ENCODE measurements at places on chromosomes 5 and 9. TPM values are rescaled to one million over a fixed set of nuclear protein-coding genes. Genes with fewer than 3 reads are reported as not detected.

Gene ACTL7B
- total RNA-seq: not detected

Gene SUSD1
- 18.9 TPM for total RNA-seq

Gene PDCD1LG2
- 3.6 TPM for total RNA-seq

Gene SLC27A6
- not detected for total RNA-seq

Gene CDH9
- total RNA-seq: not detected

Gene OTULIN
- total RNA-seq: 27.1 TPM

Gene PLAC8L1
- total RNA-seq: 1.5 TPM

Gene HTR1A
- not detected for total RNA-seq

Gene SERF1A
- 6.2 TPM for total RNA-seq

Gene UGT3A1
- not detected for total RNA-seq

Gene DRD1
- total RNA-seq: 1.1 TPM

Gene OR1J1
- total RNA-seq: not detected

Gene HDAC3
- total RNA-seq: 39.3 TPM

Gene IL5
- not detected for total RNA-seq

Gene PCDHB7
- 1.6 TPM for total RNA-seq

Gene LCN1
- total RNA-seq: 2.3 TPM

Gene ANKRD20A1
- total RNA-seq: 2.2 TPM

Gene TTC39B
- total RNA-seq: 7.2 TPM
